BE2C (cell line): ENCODE measurements at places on chromosomes 6 and 20.

GRCh38 chr20:57801581-57801980 lies 91.8 kb upstream of the PMEPA1 start:
- DNase-seq, result no peak

GRCh38 chr6:131054392-131055250 lies 8.4 kb downstream of the EPB41L2 start:
- no peak for DNase-seq

DNA sequence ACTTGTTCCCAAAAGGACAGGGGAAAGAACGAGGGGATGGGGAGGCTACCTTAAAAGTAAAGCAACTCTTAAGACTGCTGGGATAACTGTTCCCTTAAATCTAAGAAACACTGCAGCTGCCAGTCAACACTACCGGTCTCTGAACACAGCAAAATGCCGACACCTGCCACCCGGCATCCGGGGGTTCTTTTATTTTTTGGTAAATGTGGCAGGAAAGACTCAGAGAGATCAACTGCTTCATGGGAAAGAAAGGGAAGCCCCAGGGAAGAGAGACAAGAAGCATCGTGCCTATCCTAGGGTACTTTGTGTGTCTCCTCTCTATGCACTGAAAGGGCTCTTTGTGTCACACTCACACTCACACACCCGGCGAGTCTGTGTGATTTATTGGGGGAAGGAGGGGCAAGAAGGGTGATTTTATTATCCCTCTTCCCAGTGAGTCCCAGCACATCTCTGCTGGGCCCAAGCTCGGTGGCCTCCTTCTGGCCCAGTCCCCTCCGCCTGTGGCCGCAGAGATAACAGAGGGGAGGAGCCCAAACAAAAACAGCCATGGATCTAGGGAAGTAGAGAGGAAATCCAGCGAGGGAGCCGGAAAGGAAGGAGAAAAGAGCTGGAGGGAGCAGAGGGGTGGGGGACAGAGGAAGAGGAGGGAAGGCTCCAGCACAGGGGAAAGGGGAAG lies 1.4 kb downstream of the FYN start:
- no peak for DNase-seq

GRCh38 chr6:15442467-15442866 lies 196.6 kb downstream of the JARID2 start:
- no peak for DNase-seq

- no peak for DNase-seq
Measured at GRCh38 chr20:13384132-13384531, 163.1 kb downstream of the ISM1 start.

GRCh38 chr6:16477367-16478149 lies 239.2 kb downstream of the GMPR start:
- peak; percentile 24 for DNase-seq

DNA sequence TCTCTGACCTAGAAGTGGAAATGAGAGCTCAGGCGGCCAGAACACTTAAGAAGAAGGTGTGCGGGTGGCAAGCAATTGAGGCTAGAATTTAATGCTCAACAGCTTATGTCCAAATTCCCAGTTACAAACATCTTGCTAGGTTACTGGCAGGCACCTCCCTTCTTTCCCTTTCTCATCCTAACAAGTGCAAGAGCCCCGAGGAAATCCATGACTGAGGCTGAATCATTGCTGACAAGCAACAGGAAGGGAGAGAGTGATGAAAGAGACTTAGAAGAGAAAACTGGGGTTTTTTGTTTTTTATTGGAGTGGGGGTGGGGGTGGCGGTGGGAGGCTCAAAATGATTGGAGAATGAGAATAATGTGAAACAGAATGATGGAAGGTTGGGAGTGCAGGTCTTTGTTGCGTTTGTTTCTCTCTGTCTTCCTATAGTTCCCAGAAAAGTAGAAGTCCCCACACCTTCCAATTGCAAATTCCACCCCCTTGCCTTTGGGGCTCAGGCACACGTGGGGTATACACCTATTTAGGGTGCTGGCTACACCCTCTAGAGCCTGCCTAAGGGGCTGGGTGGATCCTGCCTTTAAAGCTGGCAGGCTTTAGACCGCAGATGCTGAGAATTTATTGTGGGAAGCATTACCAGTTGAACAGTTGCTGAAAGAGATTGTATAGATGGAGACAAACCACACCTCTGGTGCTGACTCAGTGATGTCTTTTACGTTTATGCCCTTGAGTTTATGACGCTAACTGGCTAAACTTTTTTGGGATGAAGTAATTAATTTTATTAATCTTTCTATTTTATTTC lies 1.4 kb downstream of the FAM83B start:
- no peak for DNase-seq

DNA sequence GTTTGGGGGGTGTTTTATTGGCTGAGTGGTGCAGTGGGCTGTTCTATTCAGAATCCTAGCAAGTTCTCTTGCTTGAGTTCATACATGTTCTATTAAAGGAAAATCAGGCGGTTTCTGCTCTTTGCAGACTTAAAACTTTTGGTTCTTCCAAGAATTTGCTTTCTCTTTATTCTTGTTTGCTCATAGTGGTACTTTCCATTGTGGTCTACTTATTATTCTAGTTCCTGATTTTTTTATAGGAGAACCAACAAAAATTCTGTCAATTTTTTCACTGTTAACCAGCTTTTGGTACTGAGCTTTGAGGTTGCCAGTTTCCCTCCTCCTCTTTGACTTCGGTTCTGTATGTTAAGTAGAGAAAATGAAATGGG lies 6.7 kb downstream of the AFDN start:
- DNase-seq, result no peak

DNA sequence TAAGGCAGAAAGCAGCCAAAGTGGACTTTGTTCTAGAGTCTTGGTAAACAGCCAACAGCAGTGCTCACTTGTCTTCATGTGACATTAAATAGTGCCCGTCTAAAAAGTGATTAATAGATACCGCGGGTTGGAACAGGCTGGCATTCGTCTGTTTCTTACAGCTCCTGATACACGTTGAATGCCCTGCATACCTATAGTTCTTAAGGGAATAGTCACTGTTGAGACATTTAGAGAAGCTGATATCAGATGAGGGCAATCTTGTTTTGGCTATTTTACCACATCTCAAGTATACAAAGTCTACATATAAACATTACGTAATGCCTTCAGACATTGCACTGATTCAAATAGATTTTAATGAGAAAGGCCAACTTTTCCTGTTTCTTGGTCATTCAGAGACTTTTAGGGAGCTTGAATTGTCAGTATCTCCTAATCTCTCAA lies 374.9 kb upstream of the FLRT3 start:
- no peak for DNase-seq
